ENCODE measurements at places on chromosomes 2 and 18. TPM values are rescaled to one million over a fixed set of nuclear protein-coding genes. Genes with fewer than 3 reads are reported as not detected.

DNA sequence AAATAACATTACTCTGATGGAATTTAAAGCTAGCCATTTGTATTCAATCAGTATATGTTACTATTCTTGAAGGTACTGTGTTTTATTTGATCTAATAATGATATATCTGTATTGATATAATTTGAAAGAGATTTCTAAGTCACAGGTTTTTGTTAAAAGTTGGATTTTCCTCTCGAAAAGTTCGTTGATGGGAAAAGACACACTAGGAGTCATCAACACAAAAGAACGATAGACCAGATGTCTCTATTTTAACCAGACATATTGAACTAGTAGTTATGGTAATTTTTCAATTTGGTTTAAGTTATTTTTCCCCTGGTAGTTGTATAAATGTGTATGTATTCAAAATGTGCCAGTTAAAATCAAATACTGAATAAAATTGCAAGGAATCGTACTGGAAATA lies 2.5 kb downstream of the ASXL3 start:
- DNase-seq: no peak

DNA sequence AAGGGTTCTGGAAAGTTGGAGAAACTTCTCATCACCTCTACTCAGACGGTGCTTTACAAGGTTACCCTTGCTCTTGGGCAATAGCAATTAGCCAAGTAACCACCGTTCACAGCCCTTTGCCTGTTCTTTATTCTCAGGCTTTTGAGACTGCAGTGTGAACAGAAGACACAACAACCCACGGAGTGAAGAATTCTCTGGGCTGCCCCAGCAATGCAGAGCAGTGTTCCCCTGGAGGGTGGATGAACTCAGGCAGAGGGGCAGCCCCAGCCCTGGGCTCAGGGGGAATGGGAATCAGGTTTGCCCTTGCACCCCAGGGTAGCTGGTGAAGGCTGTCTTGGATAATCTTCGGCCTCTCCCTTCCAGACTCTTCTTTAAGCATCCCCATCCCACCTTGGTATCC lies 69.1 kb downstream of the MCFD2 start:
- DNase-seq: no peak

DNA sequence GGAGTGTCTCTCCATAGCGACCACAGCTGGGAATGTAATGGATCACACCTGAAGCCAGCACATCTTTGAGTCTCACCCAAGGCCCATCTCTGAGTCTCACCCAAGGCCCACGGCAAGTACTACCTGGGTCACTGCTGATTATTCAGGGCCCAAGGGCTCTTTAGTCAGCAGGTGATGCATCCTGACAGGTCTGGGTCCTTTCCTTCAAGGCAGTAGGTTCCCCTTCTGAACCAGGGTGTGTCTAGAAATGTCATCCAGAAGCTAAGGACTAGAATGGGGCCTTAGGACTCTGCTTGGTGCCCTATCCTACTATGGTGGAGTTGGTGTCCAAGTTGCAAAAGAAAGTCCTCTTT lies 248.1 kb downstream of the ZNF385B start:
- no peak for DNase-seq

GRCh38 chr2:115214050-115214449 lies 771.6 kb downstream of the DPP10 start:
- DNase-seq: no peak

SIGLEC15 gene
- not detected for total RNA-seq

GRCh38 chr2:200416878-200417277 lies 93.0 kb downstream of the KCTD18 start:
- no peak for DNase-seq

DNA sequence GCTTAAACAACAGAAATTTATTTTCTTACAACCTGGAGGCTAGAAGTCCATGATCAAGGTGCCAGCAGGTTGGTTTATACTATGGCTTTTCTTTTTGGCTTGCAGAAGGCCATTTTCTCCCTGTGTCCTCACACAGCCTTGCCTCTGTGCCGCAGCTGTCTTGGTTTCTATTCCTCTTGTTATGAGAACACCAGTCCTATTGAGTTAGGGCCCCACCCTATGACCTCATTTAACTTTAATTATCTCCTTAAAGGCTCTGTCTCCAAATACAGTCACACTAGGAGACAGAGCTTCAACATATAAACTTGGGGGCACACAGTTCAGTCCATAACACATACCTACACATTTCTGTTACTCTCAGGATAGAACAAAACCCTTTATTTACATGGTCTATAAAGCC lies 17.3 kb upstream of the RHOB start:
- DNase-seq: no peak

DNA sequence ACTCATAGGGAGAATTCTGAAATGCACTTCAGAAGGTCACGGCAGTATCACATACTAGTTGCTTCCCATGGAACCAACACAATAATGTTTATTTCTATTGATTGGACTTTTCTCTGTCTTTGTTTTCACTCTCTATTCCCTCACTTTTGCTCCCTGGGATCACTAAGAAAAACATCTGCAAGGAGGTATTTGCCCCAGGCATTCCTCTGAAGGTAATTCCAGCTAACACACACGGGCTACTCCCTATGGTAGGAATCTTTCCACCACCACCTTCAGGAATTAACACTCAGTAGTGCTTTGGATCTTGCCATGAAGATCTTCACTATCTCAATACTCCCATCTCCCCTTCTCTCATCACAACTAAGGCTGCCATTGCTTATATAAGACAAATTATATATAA lies 353.3 kb downstream of the DSC3 start:
- DNase-seq: no peak

LRP2 gene
- 0.09 TPM for total RNA-seq

GRCh38 chr2:233676046-233676445 lies 4.3 kb downstream of the UGT1A9 start:
- DNase-seq: no peak

PRPF40A gene
- total RNA-seq: 144 TPM

REG3A gene
- not detected for total RNA-seq

- DNase-seq: no peak
Observed at GRCh38 chr18:76885001-76885400, 62.6 kb downstream of the ZNF236 start.

- no peak for DNase-seq
Observed at GRCh38 chr2:218810256-218810655, 21.3 kb downstream of the PRKAG3 start.

WNT6 gene
- total RNA-seq: not detected

ATOH8 gene
- 0.07 TPM for total RNA-seq

ANKRD29 gene
- not detected for total RNA-seq

Measured in activated T-helper 2 cell treated with anti-CD3 and anti-CD28 coated beads, Interferon-gamma antibody, Interleukin-2, Interleukin-4, amounts not matched to agents 10 μg/mL and 5 μg/mL and 100 μg/mL, durations not matched to agents 14 hours and 24 hours and 36 hours (primary cell).